ENCODE measurements at places on chromosomes 7 and 10. TPM values are rescaled to one million over a fixed set of nuclear protein-coding genes. Genes with fewer than 3 reads are reported as not detected.

The CLCN1 gene
- 0.14 TPM for total RNA-seq

The SHTN1 gene
- total RNA-seq, result 46.9 TPM

The CALD1 gene
- 95.4 TPM for total RNA-seq

GRCh38 chr10:11442001-11442773 lies 169.3 kb downstream of the USP6NL start:
- H3K36me3 ChIP-seq, result no peaks in the 10 kb centered on the region
- peaks cover 25% of the 10 kb centered on the region for H3K27me3 ChIP-seq
- H3K27ac ChIP-seq, result no peak overlapping the region
- no peak for DNase-seq

- peaks cover 44% of the 10 kb centered on the region for H3K4me1 ChIP-seq
- no peak for DNase-seq
- H3K27me3 ChIP-seq, result no peaks in the 10 kb centered on the region
- no peaks in the 10 kb centered on the region for H3K36me3 ChIP-seq
- no peak overlapping the region for H3K27ac ChIP-seq
Observed at GRCh38 chr7:28151965-28152364, 28.6 kb downstream of the JAZF1 start.

- H3K4me1 ChIP-seq, result peaks cover 23% of the 10 kb centered on the region
- H3K36me3 ChIP-seq, result no peaks in the 10 kb centered on the region
- H3K4me3 ChIP-seq, result no peak overlapping the region
- no peak overlapping the region for H3K27ac ChIP-seq
Observed at GRCh38 chr10:71770255-71770654, 3.1 kb downstream of the VSIR start.

Data from progenitor cell of endocrine pancreas (in vitro differentiated cells).